Mucosa of descending colon (tissue), 3 donors: ENCODE measurements at places on chromosomes 12 and 14. TPM values are rescaled to one million over a fixed set of nuclear protein-coding genes. Genes with fewer than 3 reads are reported as not detected.

BCL2L14 gene
- total RNA-seq: 52.7 TPM

DNA sequence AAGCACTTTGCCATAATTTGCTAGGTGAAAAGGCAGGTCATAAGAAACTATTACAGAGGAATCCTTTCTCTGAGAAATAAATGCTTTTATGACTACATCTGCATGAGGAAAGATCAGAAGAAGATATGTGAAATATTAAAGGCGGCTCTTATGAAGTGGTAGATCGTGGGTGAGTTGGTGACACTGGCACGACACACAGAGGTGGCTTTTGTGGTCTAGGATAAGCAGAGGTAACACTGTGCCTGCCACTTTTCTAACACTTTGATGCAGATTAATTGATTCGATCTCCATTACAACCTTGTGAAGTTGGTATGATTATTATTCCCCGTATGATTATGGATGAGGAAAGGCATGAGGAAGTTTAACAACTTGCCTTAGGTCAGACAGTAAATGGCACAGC, 60.0 kb upstream of the ELK3 start:
- DNase-seq: no peak

CEBPE gene
- not detected for total RNA-seq

DNA sequence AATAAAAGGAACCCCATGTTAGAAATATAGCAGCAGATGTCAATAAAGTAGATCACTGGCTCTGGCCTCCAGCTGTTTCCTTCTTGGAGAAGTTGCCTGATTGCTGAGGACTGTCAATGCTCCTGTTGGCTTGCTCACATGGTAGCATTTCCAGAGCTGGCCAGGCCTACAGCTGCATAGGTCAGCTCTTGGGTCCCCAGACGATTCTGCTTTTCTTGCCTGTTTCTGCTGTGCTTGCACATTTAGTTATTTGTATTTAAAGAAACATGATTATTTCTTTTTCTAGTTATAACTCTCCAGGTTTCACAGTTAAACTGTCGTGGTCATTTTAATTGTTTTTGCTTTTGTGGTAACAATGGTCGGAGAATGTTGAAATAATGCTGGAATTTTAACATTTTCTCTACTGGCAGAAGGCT, 7.2 kb downstream of the NAV3 start:
- no peak for DNase-seq

DNA sequence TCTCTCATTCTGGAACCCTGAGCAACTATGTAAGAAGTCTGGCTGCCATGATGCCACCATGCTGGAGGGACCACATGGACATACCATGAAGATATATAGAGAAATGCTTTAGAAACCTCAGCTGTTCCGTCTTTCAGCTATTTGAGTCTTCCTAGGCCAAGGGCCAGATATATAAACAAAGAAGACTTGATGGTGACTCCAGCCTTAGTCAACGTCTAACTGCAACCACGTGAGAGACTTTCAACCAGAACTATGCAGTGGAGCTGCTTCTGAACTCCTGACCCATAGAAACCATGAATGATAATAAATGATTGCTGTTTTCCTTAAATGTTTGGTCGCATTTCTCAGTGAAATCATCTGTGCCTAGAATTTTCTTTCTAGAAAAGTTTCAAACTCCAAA, 20.0 kb upstream of the KITLG start:
- no peak for DNase-seq

GRCh38 chr12:106287364-106287763, 15.2 kb upstream of the TCP11L2 start:
- DNase-seq: no peak

ESYT1 gene
- 75.7 TPM for total RNA-seq

DNA sequence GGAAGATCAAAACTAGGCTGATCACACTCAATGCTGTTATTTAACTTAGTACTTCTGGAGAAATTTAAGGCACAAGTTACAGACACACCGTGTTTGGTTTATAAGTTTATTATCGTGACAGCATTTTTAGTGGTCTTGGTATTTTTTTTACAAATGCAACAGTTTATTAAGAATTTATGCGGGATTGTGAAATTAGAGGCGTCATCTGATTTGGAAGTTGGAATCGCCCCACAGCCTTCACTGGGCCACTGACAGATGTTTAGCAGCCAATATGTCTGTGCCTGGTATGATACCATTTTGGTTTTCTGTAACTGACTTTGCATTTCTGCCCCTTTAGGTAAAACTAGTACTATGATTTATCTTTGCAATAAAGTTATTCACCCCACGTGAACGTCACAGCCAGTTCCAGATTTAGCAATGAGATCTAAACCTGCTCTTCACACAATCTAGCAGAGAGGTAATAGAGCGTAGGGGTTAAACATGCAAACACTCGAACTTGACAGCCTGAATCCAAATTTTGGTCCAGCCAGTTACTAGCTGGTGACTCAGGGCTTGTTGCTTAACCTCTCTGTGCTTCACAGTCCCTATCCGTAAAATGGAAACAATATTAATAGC, 73.2 kb upstream of the SSTR1 start:
- no peak for DNase-seq

- DNase-seq: no peak
Observed at GRCh38 chr12:32885831-32886230, 10.7 kb downstream of the PKP2 start.

GRCh38 chr12:50400638-50401499, at the start of gene LARP4:
Gene LARP4, plus strand, starts transcription at chr12:50400885. Its CDS starts 126 bp downstream, at chr12:50401011.
- DNase-seq: peak; percentile 94

DNA sequence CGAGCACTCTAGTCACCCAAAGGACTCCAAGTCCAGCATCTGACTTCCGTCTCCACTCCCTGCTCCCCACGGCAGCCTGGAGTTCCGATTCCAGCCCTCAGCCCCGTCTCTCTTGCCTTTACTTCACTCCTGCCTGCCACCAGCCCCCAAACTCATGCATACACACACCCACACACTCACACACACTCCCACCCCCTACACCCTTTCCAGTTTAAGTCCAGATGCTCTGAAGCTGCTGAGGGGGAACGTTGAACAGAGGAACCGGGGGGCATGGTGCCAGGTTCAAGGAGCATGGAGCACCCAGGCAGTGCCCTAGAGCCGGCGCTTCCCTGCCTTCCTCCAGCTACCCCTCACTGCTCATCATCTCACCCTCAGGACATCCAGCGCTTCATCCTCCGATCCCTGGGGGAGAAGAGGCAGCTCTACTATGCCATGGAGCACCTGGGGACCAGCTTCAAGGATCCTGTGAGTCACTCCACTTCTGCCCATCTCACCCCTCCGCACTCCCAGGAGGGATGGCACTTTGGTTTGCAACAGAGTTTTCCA, 3.3 kb downstream of the P3H3 start:
- no peak for DNase-seq

DNA sequence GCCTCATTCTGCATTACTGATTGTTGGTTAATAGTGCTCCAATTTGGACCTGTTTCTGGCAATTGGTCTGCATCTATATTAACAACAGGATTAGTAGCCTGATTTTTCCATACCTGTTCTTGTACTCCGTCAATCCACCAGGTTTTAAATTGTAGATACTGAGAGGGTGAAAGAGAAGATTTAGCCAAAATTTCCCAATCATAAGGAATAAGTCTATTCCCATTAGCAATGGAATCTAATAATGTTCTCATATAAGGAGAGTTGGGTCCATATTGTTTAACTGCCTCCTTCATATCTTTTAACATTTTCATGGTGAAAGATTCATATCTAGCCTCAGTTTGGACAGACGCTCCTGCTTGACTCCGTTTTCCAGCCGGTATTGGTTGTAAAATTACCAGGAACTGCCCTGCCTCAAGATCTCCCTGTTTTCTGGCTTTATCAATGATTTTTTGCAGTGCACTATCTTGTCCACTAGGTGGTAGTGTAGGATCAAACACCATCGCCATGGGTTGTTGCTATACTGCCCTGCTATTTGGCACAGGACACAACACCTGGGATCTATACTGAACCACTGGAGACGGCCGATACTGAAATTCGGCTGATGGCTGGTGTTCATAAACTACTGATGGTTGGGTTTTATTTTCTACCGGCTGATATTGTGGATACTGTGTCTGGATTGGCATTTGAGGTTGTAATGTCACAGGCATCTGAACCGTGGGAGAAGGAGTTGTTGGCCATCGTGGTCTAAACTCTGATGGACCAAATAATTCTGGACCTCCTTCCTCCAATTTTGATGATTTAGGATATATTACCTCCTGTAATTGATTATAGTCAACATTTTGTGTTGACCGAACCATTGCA, 25.2 kb downstream of the DHRS4L2 start:
- DNase-seq: no peak

PLEKHG7 gene
- total RNA-seq: 1.2 TPM

IRF2BPL gene
- total RNA-seq: 15.1 TPM

KANSL2 gene
- total RNA-seq: 22.6 TPM

DNA sequence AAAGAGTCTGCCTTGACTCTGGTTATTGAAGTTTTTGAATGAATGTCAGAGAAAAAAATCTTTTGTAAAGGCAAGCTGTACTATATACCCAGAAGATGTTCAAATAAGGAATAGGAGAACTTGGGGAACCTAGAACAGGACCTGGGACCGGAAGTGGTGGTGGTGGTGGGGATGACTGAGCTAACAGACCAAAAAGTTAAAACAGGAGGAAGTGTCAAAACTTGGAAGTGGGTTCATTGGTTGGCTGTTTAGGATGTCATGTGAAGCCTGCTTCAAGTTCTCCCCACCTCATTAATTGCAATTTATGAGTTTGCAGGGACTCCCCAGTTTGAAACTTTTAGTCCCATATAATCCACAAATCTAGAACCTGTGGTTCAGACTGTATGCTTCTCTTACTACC, 26.2 kb downstream of the PLXNC1 start:
- peak; percentile 55 for DNase-seq

HOXC9 gene
- total RNA-seq: not detected

CD4 gene
- total RNA-seq: 8.9 TPM

- DNase-seq: no peak
Observed at GRCh38 chr14:82192387-82192786, 658.7 kb upstream of the SEL1L start.

SRGAP1 gene
- total RNA-seq: 12.2 TPM

GRCh38 chr14:75395862-75396261, 32.0 kb upstream of the JDP2 start:
- DNase-seq: no peak

DNA sequence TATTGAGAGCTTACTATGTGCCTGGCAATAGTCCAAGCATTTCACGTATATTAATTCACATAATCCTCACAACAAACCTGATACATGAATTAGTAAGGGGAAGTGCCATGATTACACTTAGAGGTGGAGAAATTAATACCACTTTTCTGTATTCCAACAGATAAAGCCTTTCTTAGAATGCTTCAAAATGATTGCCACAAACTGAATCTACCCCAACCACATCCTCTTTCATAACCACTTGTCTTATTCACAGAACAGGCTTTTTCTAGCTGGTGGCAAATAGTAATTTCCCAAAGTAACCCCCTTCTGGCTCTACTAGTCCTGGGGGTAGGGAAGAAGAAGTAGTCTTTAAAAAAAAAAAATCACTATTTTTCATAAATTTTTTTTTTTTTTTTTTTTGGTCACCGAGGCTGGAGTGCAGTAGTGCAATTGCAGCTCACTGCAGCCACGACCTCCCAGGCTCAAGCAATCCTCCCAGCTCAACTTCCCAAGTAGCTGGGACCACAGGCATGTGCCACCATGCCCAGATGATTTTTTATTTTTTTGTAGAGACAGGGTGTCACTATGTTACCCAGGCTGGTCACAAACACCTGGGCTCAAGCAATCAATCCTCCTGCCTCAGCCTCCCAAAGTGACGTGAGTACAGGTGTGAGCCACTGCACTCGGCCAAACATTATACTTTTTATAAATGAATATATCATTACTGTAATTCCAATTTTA, 59.0 kb upstream of the ARID2 start:
- DNase-seq: no peak

PHETA1 gene
- total RNA-seq: 23.4 TPM

LRRC10 gene
- total RNA-seq: not detected

CLMN gene
- total RNA-seq: 73.7 TPM

CCDC184 gene
- 0.41 TPM for total RNA-seq

- DNase-seq: no peak
Observed at GRCh38 chr12:26748412-26748740, 84.6 kb downstream of the ITPR2 start.

- no peak for DNase-seq
Observed at GRCh38 chr12:45580356-45580969, 149.0 kb upstream of the ARID2 start.

GRCh38 chr14:41629876-41630275, 23.2 kb downstream of the LRFN5 start:
- no peak for DNase-seq

- DNase-seq: peak; percentile 7
Observed at GRCh38 chr14:68970038-68970612, 9.0 kb downstream of the ACTN1 start.

CCDC175 gene
- total RNA-seq: 0.09 TPM

RNASE4 gene
- total RNA-seq: 36.4 TPM

GRCh38 chr12:89821896-89822295, 113.3 kb upstream of the ATP2B1 start:
- no peak for DNase-seq

- no peak for DNase-seq
Observed at GRCh38 chr12:50006280-50006679, 19.0 kb downstream of the RACGAP1 start.

ENDOU gene
- 0.31 TPM for total RNA-seq

DNA sequence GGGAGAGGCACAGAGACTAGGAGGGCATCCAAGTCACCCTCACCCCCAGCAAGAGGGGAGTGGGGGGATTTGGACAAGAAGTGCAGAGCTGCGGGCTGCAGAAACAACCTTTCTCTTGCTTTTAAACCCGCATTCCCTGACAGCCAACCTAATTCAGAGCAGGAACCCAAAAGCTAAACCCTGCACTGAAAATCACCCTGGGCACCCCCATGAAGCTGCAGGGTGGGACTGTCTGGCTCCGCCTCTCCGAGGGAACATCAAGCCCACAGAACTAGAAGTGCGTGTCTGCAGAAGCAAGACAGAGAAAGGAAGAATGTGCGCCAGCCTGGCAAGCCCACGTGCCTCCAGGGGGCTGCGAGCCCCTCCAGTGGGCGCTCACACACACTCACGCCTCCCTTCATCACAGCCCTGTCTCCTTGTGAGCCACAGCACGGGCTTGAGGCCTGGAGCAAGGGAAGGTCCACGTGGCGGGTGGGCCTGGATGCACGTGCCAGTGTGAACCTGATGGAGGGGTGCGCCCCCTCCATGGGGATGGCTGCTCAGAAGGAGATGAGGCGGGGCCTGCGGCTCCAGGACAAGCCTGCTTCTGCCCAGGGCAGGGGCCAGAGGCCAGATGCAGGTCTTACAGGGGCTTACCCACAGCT, 27.8 kb upstream of the PNMA1 start:
- DNase-seq: peak; percentile 35
